ENCODE measurements at places on chromosomes 1 and 21. TPM values are rescaled to one million over a fixed set of nuclear protein-coding genes. Genes with fewer than 3 reads are reported as not detected.

- H3K27ac ChIP-seq, result no peak overlapping the region
- no peaks in the 10 kb centered on the region for H3K27me3 ChIP-seq
- H3K36me3 ChIP-seq, result no peaks in the 10 kb centered on the region
- peaks cover 2% of the 10 kb centered on the region for H3K4me1 ChIP-seq
- no peak overlapping the region for H3K4me3 ChIP-seq
- DNase-seq, result no peak
These were observed 62.8 kb downstream of the JAK1 start for GRCh38 chr1:64903593-64903992.

UBE2U gene
- not detected for total RNA-seq

DNA sequence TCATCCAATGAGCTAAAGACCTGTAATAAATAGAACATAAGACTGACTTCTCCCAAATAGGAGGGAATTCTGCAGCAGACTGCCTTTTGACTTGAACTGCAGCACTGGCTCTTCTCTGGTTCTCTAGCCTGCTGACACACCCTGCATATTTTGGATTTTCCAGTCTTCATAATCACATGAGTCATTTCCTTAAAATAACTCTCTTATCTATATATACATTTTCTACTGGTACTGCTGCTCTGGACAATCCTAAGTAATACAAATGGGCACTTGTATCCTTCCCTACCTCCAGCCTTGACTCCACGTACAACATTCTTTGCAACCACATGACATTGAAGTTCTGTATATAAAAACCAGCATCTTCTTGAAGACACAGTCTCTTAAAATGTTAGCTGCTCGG, 429.4 kb upstream of the TMPRSS15 start:
- H3K36me3 ChIP-seq, result no peaks in the 10 kb centered on the region
- H3K4me3 ChIP-seq, result no peak overlapping the region
- no peaks in the 10 kb centered on the region for H3K27me3 ChIP-seq
- DNase-seq, result no peak
- no peaks in the 10 kb centered on the region for H3K4me1 ChIP-seq

AVPR1B gene
- not detected for total RNA-seq
